ENCODE measurements at places on chromosomes 4 and X.

DNA sequence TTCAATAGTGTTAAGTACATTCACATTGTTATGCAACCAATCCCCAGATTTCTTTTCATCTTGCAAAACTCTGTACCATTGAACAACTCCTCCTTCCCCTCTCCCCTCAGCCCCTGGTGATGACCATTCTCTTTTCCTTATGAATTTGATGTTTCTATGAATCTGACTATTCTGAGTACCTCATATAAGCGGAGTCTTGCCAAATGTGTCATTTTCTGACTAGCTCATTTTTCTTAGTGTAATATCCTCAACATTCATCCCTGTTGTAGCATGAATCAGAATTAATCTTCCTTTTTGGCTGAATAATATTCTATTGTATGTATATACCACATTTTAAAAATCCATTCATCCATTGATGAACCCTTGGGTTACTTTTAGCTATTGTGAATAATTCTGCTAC, 34.0 kb downstream of the SMIM20 start:
- no peak for DNase-seq

DNA sequence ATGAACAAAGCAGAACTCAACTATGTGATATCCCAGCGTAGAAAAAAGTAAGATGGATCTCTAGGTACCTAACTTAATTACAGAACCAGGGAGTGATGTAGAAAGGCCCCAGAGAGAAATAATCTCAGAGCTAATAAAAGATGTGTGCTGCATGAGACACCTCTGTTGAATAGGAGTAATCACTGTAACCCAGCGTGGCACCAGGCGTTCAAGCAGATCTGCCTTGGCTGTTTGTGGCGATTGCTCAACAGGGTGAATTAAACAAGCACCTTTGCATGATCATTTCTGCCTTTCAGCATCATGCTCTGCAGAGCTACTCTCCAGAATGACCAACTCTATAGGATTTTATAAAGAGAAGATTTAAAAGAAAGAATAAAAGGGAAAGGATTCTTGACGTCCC, 81.7 kb upstream of the KCNIP4 start:
- DNase-seq = no peak

- no peak for DNase-seq
Measured at GRCh38 chr4:122873146-122873545, 46.5 kb downstream of the FGF2 start.

DNA sequence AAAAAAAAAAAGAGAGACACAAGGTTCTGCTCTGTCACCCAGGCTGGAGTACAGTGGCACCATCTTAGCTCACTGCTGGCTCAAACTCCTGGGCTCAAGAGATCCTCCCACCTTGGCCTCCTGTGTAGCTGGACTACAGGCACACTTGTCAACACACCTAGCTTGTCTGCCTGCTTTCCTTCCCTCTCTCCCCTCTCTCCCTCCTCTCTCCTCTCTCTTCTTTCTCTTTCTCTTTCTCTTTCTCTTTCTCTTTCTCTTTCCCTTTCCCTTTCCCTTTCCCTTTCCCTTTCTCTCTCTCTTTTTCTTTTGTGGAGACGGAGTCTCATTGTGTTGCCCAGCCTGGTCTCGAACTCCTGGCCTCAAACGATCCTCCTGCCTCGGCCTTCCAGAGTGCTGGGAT, 132.1 kb downstream of the DIPK2B start:
- DNase-seq = no peak

GRCh38 chrX:109927663-109928273, 75.1 kb upstream of the TMEM164 start:
- DNase-seq = no peak

GRCh38 chrX:78595901-78596502, 63.1 kb downstream of the RTL3 start:
- peak; percentile 64 for DNase-seq

DNA sequence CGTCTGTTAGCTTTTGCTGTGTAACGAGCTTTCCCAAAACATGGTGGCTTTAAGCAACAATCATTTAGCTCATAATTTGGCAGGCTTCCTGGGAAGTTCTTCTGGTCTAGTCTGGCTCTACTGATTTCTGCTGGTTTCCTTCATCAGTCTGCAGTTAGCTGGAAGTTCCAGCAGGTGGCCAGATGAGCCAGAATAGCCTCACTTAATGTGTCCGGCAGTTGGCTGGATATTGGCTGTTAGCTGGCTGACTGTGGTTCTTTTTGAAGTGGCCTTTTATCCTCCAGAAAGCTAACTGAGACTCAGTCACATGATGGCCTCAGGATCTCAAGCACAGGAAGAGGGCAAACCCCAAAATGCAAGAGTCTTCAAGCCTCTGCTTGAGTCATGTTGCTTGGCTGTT, 34.9 kb downstream of the FTHL17 start:
- DNase-seq = peak; percentile 32

GRCh38 chrX:68114573-68115129, 318.6 kb downstream of the OPHN1 start:
- peak; percentile 82 for DNase-seq

DNA sequence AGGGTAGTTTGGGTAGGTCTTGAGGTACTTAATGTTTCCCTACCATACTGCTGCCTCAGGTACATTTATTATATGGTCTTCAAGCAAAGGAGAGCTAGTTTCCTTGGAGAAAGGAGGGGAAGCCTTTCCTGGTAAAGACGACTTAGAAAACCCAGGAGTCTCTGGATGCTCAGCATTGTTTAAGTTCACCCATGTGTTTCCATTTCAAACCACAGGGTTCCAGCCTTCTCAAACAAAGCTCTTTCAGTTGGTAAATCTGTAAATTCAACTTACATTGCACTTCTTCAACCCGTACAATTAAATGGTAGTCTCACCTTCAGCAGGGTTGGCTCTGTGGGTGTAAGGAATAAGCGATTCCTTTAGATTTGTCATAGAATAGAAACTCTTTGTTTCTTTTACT, 111.9 kb upstream of the UNC5C start:
- no peak for DNase-seq

- no peak for DNase-seq
Measured at GRCh38 chrX:41178201-41178600, 93.0 kb downstream of the USP9X start.

GRCh38 chrX:69185141-69185540, 19.9 kb upstream of the PJA1 start:
- DNase-seq = peak; percentile 1

GRCh38 chrX:3748052-3748559, 34.7 kb upstream of the PRKX start:
- no peak for DNase-seq

GRCh38 chr4:104138116-104138515, 356.6 kb downstream of the CXXC4 start:
- DNase-seq = no peak

DNA sequence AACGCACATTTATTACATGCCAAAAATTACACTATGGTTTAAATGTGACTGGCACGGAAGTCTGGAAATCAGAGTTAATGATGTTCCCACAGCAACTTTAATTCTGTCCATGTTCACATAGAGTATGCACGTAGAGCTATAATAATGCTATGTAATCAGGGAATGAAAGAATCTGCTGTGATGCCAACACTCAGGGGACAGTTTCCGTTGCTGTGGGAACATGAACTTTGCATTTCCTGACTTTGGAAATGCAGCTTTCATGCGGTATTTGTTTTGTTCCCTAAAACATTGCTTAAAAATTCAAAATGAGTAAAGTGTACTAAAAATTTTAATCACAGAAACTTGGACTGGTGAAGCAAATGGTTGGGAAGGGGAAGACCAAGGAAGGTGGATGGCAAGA, 65.7 kb downstream of the MAGEA1 start:
- DNase-seq = no peak

DNA sequence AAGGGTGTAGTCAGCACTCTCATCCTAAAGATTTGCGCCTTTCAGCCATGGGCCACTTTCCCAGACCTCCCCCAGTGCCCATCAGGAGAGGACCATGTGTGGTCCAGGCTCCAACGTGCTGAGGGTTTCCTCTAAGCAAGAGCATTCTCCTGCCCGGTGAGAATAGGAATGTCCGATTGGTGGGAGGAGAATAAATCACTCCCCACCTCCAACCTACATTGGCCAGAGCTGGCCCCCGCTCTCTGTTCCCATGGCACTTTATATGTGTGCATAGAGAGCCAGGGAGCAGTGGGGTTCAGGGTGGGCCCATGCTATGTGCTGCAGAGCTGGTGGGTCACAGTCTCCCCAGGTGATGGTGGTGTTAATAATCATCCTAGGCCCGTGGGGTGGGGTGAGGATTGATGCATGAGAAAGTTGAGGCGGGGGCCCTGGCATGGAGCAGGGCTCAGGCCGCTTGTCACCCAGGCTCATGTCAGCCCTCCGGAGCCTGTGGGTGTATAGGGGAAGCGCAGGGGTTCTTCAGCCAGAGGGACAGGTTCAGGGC, 6.8 kb upstream of the SORCS2 start:
- no peak for DNase-seq

GRCh38 chr4:23773884-23774636, 115.8 kb downstream of the PPARGC1A start:
- peak; percentile 48 for DNase-seq

DNA sequence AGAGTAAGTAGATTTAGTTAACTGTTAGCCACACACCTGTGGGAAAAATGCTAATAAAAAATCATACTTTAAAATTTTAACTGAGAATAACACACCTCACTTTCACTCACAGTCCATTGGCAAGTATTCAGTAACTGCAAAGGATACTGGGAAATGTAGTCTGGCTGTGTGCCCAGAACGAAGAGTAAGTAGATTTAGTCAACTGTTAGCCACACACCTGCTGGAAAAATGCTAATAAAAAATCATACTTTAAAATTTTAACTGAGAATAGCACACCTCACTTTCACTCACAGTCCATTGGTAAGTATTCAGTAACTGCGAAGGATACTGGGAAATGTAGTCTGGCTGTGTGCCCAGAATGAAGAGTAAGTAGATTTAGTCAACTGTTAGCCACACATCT, 178.4 kb upstream of the NWD2 start:
- no peak for DNase-seq
